ENCODE measurements at places on chromosomes 11 and 22. TPM values are rescaled to one million over a fixed set of nuclear protein-coding genes. Genes with fewer than 3 reads are reported as not detected.

Gene PGM2L1
- 4.3 TPM for total RNA-seq

Gene CTSF
- total RNA-seq, result 29.0 TPM

- DNase-seq, result no peak
- H3K27ac ChIP-seq, result no peak overlapping the region
- H3K36me3 ChIP-seq, result no peaks in the 10 kb centered on the region
- H3K4me1 ChIP-seq, result no peaks in the 10 kb centered on the region
- H3K27me3 ChIP-seq, result peaks cover 9% of the 10 kb centered on the region
Observed at GRCh38 chr11:122874991-122875390, 7.6 kb upstream of the JHY start.

DNA sequence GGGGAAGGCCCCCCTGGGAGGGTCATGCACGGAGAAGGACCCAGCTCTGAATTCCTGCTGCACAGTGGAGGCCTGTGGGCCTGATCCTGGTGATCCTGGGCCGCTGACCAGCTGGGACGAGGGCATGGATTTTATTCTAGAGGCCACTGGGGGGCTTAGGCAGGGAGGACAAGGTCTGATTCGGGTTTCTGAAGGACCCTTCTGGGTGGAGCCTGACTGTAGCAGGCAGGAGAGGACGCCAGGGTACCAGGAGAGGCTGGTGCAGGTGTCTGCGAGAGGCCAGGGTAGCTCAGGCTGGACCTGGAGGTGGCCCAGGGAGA is 31.3 kb downstream of the MPPED1 start:
- H3K4me3 ChIP-seq, result no peak overlapping the region
- H3K36me3 ChIP-seq, result no peaks in the 10 kb centered on the region
- peaks cover 6% of the 10 kb centered on the region for H3K27me3 ChIP-seq
- peaks cover 3% of the 10 kb centered on the region for H3K4me1 ChIP-seq
- no peak for DNase-seq

GRCh38 chr11:134386945-134387344 is 25.1 kb downstream of the B3GAT1 start:
- no peak overlapping the region for H3K27ac ChIP-seq
- no peak overlapping the region for H3K4me3 ChIP-seq
- peaks cover 2% of the 10 kb centered on the region for H3K27me3 ChIP-seq
- H3K4me1 ChIP-seq, result peaks cover 21% of the 10 kb centered on the region
- H3K36me3 ChIP-seq, result no peaks in the 10 kb centered on the region
- DNase-seq, result no peak

DNA sequence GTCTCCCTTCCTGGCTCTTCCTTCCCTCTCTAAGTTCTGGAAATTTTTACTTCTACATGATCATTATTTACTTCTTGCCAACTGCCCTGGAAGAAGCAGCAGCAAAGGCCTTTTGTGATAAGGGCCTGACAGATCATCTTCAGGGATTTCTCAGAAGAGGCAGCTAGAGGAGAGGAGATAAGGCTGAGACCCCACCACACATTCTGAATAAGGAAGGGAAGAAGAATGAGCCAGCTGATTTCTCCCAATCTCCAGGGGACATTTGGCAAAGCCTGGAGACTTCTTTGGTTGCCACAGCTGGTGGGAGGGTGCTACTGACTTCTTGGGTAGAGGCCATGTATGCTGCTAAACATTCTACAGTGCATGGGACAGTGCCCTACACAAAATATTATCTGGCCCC is 122.4 kb upstream of the OR9Q1 start:
- no peak overlapping the region for H3K27ac ChIP-seq
- no peaks in the 10 kb centered on the region for H3K36me3 ChIP-seq
- DNase-seq, result no peak
- no peaks in the 10 kb centered on the region for H3K27me3 ChIP-seq

Data from muscle of leg (tissue), 16 donors.